Cortex of kidney (tissue), 1 donor: ENCODE measurements at places on chromosomes 16 and 17.

DNA sequence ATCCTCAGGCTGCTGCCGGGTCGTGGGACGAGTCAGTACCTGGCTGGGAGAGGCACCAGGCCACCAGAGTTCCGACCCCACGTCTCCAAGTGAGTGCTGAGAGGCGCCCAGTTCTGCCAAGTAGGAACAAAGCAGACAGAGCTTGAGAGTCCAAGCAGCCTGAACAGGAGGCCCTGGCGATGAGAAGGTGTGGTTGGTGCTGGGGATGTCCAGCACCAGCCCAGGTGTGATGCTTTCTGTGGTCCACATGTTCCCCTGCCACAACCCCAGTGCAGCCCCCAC, 10.8 kb downstream of the TAX1BP3 start:
- no peak for DNase-seq

- no peak for DNase-seq
Measured at GRCh38 chr17:71825687-71826086, 295.1 kb upstream of the SOX9 start.

- DNase-seq: no peak
Measured at GRCh38 chr17:43659823-43660617, 1.7 kb downstream of the MEOX1 start.

GRCh38 chr16:89583197-89583894, 7.8 kb downstream of the CPNE7 start:
- DNase-seq: no peak

DNA sequence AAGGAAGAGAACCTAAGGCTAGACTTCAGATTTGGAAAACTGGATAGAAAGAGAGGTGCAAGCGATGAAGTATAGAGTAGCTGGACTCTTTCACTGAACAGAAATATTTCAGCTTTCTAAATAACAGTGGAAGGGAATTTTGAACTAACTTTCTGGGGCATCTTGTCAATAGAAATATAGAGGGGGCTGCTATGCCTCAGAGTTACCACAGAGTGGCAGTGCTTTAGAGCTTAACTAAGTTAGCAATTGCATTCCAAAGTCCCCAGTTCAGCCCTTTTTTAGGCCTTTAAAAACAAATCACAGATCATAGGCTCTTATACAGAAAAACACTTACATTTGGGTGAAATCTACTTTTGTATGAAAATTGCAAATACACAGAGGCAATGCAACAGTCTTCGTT, 154.2 kb upstream of the CDH8 start:
- no peak for DNase-seq

- DNase-seq: no peak
Measured at GRCh38 chr16:1002399-1003166, 21.0 kb downstream of the SOX8 start.

DNA sequence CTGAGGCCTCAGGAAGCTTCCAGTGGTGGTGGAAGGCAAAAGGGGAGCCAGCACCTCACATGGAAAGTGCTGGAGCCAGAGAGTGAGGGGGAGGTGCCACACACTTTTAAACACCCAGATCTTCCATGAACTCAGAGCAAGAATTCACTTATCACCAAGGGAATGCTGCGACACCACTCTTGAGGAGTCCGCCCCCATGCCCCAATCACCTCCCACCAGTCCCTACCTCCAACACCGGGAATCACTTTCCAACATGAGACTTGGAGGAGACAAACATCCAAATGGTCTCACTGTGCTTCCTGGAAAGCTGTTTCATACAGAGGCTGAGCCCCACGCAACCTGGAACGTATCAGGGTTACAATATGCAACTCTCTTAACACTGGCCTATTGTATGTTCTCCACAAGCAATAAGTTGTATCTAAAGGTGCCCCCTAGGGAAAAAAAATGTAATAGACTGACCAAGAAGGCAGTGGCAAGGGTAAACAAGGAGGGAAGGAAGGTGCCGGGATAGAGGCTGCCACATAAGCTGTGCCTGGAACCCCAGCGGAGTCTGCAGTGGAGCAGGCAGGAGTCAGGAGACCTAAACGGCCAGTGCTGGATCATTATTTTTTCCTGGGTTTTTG, 106.7 kb upstream of the FOXF1 start:
- no peak for DNase-seq

GRCh38 chr17:29240968-29241963, 5.4 kb upstream of the CRYBA1 start:
- no peak for DNase-seq

DNA sequence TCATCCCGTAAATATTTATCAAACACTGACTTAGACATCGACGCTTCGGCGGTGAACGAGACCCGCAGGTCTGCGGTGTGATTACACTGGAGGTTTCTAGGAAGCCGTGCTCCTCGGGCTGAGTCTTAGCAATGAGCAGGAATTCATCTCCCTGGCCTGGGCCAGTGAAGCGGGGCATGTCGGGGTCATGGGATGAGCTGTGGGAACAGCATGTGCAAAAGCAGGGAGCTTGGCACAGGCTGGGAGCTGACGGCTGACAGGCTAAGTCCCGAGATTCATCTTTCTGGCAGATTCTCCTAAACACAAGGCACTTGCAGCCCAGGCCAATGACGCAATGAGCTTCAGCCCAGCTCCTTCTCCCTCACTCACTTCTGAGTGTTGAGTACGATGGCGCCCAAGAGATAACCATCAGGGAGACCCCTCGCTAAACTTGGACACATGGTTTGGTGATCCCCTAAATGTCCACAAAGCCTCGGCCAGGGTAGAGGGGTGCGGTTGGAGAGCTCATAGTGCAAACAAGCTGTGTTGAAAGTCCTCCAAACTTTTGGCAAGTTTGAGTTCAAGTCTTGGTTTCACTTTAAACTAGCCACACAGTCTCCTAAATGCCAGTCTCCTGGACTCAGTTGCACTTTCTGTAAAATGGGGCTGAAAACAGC, 12.8 kb downstream of the CRISPLD2 start:
- DNase-seq: no peak

DNA sequence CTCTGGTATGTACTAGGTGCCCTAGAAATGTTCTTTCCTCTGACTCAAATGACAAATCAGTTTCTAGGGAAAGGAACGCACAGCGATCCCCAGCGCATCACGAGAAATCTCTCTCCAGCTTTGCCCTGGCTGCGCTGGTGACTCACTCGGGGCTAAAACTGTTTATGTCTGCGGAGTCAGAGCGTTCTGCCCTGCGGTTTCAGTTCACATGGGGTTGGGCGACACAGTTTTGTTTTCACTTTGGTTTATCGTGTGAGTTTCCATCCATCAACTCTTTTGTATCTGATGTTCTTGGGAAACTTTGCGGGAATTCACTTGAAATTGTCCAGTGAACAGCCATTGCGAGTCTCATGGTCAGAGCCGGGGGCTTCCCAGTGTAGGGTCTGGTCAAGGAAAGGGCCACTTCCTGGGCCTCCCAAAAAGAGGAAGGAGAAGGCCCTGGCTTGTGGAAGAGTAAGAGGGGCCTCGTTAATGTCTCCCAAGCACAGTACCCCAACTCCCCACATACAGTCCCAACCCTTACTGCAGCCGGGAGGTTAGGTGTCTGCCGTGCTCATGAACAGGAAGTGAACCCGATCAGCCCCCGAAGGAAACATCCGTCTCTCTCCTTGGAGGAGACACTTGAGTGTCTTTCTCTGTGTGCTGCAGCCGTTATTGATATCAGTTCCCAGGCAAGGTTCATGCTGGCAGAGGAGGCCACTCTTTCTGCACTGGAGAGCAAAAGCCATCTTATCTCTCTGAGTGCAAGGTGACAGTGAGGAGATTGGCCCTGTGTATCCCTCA, 643.2 kb downstream of the WWOX start:
- DNase-seq: no peak

DNA sequence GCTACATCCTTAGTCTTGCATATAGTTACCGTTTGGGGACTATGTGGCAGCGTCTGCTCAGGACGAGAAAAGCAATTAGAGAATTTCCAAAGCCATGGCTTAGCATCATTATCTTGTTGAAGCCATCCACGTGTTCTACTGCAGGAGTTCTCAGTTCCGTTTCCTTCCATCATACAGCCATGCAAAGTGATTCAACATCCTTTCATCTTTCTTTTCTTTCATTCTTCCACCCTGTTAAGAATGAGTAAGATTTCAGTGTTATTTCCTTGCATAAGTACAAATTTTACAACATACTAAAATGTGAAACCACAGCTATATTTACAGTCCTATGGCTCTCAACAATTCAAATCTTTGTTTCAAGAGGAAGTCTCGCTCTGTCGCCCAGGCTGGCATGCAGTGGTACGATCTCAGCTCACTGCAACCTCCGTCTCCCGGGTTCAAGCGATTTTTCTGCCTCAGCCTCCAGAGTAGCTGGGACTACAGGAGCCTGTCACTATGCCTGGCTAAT, 3.8 kb downstream of the MARF1 start:
- DNase-seq: no peak

DNA sequence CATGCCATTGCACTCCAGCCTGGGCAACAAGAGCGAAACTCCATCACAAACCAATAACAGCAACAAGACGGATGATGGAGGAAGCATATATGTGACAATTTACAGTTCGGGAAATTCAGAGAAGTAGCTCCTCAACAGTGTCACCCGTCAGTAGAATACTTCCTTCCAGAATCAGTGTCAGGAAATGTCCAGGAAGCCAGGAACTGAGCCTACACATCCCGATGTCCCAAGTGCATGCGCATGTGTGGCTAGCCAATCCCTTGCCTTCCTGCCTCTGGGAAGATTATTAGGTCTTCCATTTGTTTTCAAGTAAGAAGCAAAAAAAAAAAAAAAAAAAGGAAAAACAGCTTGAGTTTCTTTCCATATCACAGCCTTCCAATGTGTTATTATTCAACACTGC, 1.4 kb upstream of the PITPNC1 start:
- DNase-seq: no peak

- no peak for DNase-seq
Measured at GRCh38 chr16:69131839-69132423, 457 bp downstream of the CHTF8 start.

DNA sequence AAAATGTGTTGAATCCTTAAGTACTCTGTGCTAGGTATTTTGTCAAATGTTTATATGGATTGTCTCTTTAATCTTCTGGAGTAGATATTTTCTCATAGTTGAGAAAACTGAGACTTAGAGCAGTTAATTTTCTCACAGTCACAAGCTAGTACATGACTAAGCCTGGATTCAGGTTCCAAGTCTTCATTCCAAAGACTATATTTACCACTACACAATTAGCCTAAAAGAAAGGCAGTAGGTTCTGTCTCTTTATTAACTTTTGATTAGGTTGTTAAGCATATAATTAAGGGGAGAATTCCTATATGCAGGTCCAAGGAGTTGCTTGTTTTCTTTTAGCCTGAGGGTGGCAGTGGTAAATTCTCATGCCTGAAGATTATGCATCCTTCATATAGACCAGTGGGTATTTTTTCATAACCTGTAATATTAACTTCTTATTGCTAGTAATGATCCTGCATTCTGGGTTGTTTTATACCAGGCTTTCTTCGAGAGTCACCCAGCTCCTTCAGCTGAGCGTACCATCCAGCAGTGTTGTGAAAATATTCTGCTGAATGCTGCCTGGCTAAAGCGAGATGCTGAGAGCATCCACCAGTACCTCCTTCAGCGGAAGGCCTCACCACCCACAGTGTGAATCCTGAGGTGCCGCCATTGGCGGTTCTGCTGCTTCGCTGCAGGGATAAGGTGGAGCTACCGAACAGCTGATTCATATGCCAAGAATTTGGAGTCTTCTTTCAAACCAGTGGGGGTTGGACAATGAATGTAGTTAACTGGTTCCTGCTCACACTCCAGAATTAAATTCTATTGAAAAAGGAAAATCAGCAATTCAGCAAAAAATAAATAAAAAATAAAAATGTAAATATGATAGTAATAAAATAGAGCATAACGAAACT, 28.2 kb upstream of the KPNB1 start:
- no peak for DNase-seq

DNA sequence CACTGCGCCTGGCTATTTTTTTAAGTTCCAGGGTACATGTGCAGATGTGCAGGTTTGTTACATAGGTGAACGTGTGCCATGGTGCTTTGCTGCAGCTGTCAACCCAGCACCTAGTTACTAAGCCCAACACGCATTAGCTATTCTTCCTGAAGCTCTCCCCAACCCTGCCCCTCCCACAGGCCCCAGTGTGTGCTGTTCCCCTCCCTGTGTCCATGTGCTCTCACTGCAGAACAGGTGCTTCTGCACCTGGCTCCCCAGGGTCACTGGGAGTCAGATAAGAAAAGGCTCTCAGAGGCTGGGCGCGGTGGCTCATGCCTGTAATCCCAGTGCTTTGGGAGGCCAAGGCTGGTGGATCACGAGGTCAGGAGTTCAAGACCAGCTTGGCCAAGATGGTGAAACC, 6.2 kb downstream of the HASPIN start:
- DNase-seq: no peak
